ENCODE measurements at places on chromosomes 1 and 21. TPM values are rescaled to one million over a fixed set of nuclear protein-coding genes. Genes with fewer than 3 reads are reported as not detected.

Gene FCMR
- 16.7 TPM for total RNA-seq

Gene SLC44A3
- not detected for total RNA-seq

Gene PADI1
- total RNA-seq = not detected

Gene CTTNBP2NL
- 5.7 TPM for total RNA-seq

Gene CYP4Z1
- total RNA-seq = not detected

Gene VCAM1
- 0.05 TPM for total RNA-seq

Gene AADACL3
- total RNA-seq = not detected

Gene ADGRL4
- not detected for total RNA-seq

Gene B3GALT5
- not detected for total RNA-seq

Gene OR10Z1
- total RNA-seq = not detected

Gene FASLG
- total RNA-seq = 22.5 TPM

GRCh38 chr1:227785094-227785804 is 30.2 kb upstream of the PRSS38 start:
- no peak overlapping the region for H3K27ac ChIP-seq
- H3K4me3 ChIP-seq = no peak overlapping the region

- H3K27me3 ChIP-seq = no peaks in the 10 kb centered on the region
- no peak overlapping the region for H3K27ac ChIP-seq
- DNase-seq = no peak
- H3K4me3 ChIP-seq = no peak overlapping the region
- no peaks in the 10 kb centered on the region for H3K4me1 ChIP-seq
These were observed 239.4 kb downstream of the PLPP3 start for GRCh38 chr1:56339786-56340465.

GRCh38 chr1:11838349-11839272 is 9.0 kb downstream of the NPPA start:
- no peak overlapping the region for H3K27ac ChIP-seq
- H3K27me3 ChIP-seq = no peaks in the 10 kb centered on the region

GRCh38 chr1:28456078-28456477 is 49.8 kb upstream of the RCC1 start:
- H3K27me3 ChIP-seq = no peaks in the 10 kb centered on the region
- peaks cover 33% of the 10 kb centered on the region for H3K4me1 ChIP-seq
- H3K27ac ChIP-seq = peak overlapping the region; percentile 87
- peaks cover 27% of the 10 kb centered on the region for H3K36me3 ChIP-seq
- H3K4me3 ChIP-seq = peak overlapping the region; percentile 19
- peak; percentile 27 for DNase-seq

DNA sequence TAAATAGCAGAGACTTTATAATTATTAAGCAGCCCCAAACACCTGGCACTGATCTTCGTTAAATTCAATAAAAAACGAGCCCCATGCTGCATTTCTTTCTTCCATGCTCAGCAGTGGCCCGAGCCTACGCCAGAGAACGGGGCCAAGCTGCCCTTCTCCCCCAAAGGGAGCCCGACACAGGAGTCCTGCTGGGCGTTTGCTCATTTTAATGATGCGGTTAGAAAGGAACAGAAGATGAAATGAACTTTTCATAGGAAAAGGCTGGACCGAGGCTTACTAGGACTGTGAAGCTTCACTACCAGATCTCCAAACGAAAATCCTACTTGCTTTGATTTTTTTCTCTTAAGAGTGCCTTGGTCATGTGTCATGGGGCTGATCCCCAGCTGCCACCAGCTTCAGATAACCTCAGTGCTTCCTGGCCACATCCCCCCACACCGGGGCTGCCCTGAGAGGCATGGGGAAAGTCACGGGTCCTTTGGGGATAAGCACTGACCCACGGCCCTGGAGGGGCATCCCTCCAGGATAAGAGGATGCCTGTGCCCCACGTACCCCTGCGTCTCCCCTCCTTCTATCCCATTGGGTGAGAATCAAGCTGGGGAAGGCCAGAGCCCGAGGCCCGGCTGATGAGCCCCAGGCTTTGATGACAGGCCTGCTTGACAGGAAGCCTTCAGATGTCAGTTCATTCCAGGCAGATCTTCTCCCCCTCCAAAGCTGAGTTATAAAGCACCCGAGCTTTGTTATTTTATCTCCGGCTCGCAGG is 34.2 kb downstream of the PGBD5 start:
- H3K36me3 ChIP-seq = no peaks in the 10 kb centered on the region
- H3K27me3 ChIP-seq = peaks cover 6% of the 10 kb centered on the region
- no peak overlapping the region for H3K27ac ChIP-seq
- no peak overlapping the region for H3K4me3 ChIP-seq
- H3K4me1 ChIP-seq = no peaks in the 10 kb centered on the region

DNA sequence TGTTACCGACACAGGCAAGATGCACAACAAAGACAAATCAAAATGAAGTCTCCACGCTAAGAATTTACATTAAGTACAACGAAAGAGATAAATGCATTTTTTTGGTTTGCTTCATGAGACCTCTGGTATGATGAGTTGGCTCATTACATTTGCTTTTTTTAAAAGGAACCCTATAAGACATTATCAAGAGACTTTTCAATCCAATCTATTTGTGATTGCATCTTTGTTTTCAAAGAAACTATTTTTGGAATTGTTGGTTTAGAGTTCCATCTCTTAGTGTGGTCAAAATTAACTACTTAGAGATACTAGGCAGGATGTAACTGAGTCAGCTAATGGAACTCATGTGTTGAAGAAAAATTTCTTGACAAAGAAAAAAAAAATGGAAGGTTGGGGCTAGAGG is 200.1 kb downstream of the ZC3H11B start:
- no peak for DNase-seq
- H3K4me1 ChIP-seq = no peaks in the 10 kb centered on the region
- no peak overlapping the region for H3K4me3 ChIP-seq
- peaks cover 8% of the 10 kb centered on the region for H3K27me3 ChIP-seq
- H3K27ac ChIP-seq = no peak overlapping the region

DNA sequence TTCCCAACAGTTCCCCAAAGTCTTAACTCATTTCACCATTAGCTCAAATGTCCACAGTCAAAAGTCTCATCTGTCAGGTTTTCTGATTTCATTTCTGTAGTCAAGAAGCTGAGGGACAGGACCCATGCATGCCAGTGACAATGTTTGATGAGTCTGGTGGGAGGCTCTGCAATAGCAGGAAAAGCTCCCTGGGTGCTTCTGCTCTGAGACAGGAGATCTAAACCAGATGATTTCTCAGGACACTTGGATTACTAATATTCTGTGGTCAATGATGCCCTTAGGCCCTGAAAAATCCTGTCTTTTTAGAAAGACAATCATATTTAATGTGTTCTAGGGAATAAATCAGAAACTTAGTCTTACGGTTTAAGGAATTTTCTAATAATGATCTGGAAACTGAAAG is 56.4 kb downstream of the PCBP3 start:
- H3K27ac ChIP-seq = no peak overlapping the region
- H3K27me3 ChIP-seq = no peaks in the 10 kb centered on the region

DNA sequence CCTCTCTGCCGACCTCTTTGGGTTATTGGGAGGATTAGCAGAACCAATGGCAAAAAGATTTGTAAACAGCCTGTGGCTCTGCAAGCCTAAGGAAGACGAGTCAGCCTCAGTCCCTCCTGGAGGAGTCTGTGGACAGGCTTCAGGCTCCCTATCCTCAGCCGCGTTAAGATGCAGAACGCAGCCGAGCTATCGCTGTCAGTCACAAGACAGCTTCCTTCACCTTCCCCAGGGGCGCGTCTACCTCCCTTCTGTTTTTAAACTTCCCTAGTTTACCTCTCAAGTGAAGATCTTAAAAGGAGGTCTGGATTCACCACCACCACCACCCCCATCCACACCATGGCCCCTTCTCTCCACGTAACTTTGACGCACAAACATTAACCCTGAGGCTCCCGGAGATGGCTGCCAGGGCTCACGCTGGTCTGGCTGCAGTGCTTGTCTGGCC is 738 bp downstream of the CAMK1G start:
- H3K36me3 ChIP-seq = no peaks in the 10 kb centered on the region
- H3K4me3 ChIP-seq = no peak overlapping the region
- no peak overlapping the region for H3K27ac ChIP-seq
- peaks cover 15% of the 10 kb centered on the region for H3K27me3 ChIP-seq

DNA sequence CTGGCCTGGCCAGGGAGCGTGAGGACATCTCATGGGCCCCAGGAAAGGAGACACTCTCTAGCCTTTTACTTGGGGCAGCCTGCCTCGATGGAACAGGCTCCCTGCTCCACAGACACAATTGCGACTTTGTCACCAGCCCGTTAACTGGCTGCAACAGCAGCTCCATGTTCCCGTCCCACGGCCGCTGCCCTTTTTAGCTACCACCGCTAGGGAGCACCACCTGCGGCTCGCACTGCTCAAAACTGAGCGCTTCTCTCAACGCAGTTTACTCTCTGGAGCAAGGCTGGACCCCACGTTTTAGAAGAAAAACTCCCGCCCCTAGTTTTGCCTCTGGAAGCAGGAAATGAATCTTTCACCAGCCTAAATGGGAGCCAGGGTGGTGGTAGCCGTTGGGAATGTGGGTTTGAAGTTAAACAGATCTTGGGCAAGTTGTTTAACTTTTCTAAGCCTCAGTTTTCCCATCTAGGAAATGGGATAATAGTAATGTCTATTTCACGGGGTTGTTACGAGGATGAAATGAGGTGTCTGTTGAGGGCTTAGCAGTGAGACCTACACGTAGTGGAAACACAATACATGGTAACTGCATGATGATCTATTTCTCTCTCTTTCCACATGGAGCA is 3.5 kb upstream of the LRRC38 start:
- H3K27me3 ChIP-seq = peaks cover 19% of the 10 kb centered on the region
- H3K4me1 ChIP-seq = no peaks in the 10 kb centered on the region
- no peaks in the 10 kb centered on the region for H3K36me3 ChIP-seq

DNA sequence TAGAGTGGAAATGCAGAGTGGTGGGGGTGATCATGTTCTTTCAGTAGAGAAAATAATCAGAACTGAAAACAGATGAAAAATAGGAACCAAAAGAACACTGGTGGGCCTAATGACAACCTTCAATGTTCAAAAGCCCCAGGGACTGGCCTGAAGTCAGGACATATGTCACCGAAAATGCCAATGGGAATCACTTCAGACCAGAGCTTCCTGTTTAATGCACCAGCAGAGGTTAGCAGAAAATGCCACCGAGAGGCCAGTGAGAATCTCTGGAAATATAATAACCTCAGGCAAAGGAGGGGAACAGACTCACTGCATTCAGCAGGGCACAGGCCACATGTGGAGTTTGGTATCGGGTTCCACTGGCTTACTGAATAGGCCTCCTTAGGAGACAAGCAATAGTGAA is 15.9 kb upstream of the CD58 start:
- H3K4me3 ChIP-seq = no peak overlapping the region
- peaks cover 10% of the 10 kb centered on the region for H3K4me1 ChIP-seq
- H3K27ac ChIP-seq = no peak overlapping the region
- no peaks in the 10 kb centered on the region for H3K27me3 ChIP-seq

GRCh38 chr1:72094209-72094608 is 188.1 kb downstream of the NEGR1 start:
- H3K4me1 ChIP-seq = no peaks in the 10 kb centered on the region
- H3K27ac ChIP-seq = no peak overlapping the region
- no peak for DNase-seq
- no peaks in the 10 kb centered on the region for H3K27me3 ChIP-seq
- no peaks in the 10 kb centered on the region for H3K36me3 ChIP-seq

GRCh38 chr21:36186506-36187399 is 30.1 kb downstream of the DOP1B start:
- no peak overlapping the region for H3K4me3 ChIP-seq
- DNase-seq = no peak
- no peaks in the 10 kb centered on the region for H3K27me3 ChIP-seq
- H3K27ac ChIP-seq = no peak overlapping the region
- peaks cover 9% of the 10 kb centered on the region for H3K4me1 ChIP-seq
- peaks cover 3% of the 10 kb centered on the region for H3K36me3 ChIP-seq

DNA sequence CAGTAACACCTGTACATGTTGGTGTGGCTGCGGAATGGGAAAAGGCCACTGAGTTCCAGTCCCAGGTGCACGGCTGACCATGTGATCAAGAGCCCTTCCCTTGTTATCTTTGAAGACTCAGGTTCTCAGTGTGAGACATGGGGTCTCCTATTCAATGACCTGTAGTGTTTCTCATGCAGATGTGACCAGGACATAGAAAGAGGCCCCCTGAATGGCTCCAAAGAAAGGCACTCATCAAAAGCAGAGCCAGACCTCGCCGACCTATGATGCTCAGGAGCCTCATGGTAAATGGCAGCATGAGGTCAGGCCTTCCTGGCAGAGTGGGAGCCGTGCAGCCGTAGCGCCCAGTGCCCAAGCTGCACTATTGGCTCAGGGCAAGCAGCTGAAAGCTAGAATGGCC is 42.3 kb upstream of the HAO2 start:
- H3K27ac ChIP-seq = no peak overlapping the region
- no peak for DNase-seq
- no peak overlapping the region for H3K4me3 ChIP-seq
- peaks cover 12% of the 10 kb centered on the region for H3K4me1 ChIP-seq

GRCh38 chr1:110956586-110956985 is 7.1 kb downstream of the LRIF1 start:
- DNase-seq = no peak
- H3K4me3 ChIP-seq = no peak overlapping the region
- H3K27me3 ChIP-seq = no peaks in the 10 kb centered on the region
- H3K27ac ChIP-seq = no peak overlapping the region
- H3K4me1 ChIP-seq = peaks cover 16% of the 10 kb centered on the region
- H3K36me3 ChIP-seq = peaks cover 50% of the 10 kb centered on the region

GRCh38 chr21:25859235-25859929 is 124.6 kb downstream of the GABPA start:
- peaks cover 16% of the 10 kb centered on the region for H3K27me3 ChIP-seq
- H3K4me1 ChIP-seq = no peaks in the 10 kb centered on the region
- no peaks in the 10 kb centered on the region for H3K36me3 ChIP-seq

- no peaks in the 10 kb centered on the region for H3K27me3 ChIP-seq
- no peaks in the 10 kb centered on the region for H3K36me3 ChIP-seq
- no peak overlapping the region for H3K4me3 ChIP-seq
- H3K27ac ChIP-seq = no peak overlapping the region
These were observed 16.1 kb upstream of the ACTL8 start for GRCh38 chr1:17739050-17739449.

DNA sequence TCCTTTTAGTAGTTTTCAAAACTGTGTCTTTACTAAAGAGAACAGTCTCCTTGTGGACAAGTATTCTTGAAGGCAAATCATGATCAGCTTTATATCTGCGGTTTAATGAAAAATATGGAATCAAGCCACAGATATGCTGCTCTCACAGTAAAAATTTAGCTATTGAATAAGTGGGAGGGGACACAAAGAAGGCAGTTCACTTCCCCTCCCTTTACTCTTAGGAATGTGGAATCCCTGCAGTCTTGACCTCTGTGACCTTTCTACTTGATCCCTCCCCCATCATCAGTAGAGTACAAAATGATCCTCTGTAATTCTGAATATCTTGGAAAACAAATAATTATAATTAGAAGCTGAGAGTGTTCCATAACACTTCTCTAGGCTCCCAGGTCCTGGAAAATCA is 136.7 kb upstream of the HOOK1 start:
- H3K27ac ChIP-seq = no peak overlapping the region
- H3K27me3 ChIP-seq = no peaks in the 10 kb centered on the region
- DNase-seq = no peak
- H3K4me1 ChIP-seq = peaks cover 2% of the 10 kb centered on the region
- H3K36me3 ChIP-seq = no peaks in the 10 kb centered on the region
- H3K4me3 ChIP-seq = no peak overlapping the region

DNA sequence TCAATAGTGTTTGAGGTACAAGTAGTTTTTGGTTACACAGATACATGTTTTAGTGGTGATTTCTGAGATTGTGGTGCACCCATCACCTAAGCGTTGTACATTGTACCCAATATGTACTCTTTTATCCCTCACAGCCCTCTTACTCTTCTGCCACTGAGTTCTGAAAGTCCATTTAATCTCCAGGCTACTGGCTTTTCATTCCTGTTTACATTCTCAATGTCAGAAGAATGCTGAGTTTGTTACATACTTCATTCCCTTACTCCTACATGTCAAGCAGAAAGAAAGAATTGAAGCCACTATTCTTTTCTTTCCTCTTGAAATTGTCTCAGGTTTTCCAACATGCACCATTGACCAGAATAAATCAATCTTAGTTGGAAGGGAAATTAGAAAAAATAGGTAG is 1565.9 kb downstream of the PLA2G4A start:
- H3K27ac ChIP-seq = no peak overlapping the region
- H3K36me3 ChIP-seq = no peaks in the 10 kb centered on the region
- H3K4me3 ChIP-seq = no peak overlapping the region
- no peak for DNase-seq
- H3K27me3 ChIP-seq = no peaks in the 10 kb centered on the region
- no peaks in the 10 kb centered on the region for H3K4me1 ChIP-seq
